Activated CD4-positive, alpha-beta memory T cell treated with anti-CD3 and anti-CD28 coated beads, Interleukin-2, amount 10 ng/mL, durations not matched to agents 7 days and 5 days (primary cell): ENCODE measurements at places on chromosomes 7 and 10.
A peak's percentile ranks its signal among the peaks of the same experiment; 100 is the strongest.

DNA sequence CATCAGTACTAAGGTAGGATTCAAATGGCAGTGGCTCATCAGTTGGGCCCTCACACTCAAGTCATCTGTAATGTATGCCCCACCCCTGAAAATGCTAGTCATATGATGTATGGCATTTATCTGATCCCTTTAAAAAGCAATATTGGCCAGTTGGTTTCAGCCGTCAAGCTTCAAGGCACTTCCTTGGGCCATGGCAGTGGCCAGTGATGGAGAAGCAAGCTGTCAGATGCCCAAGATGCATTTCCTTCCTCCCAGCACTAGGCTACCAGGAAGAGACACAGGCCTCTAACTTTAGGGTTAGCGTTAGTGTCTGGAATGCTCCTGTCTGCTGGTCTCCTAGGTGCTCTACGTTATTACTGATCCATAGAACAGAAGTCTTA, 64.1 kb downstream of the PIK3AP1 start:
- DNase-seq, result no peak

- DNase-seq, result no peak
Measured at GRCh38 chr7:132756484-132756990, 180.3 kb upstream of the PLXNA4 start.

- DNase-seq, result no peak
Measured at GRCh38 chr10:99551616-99552015, 18.9 kb downstream of the NKX2-3 start.

DNA sequence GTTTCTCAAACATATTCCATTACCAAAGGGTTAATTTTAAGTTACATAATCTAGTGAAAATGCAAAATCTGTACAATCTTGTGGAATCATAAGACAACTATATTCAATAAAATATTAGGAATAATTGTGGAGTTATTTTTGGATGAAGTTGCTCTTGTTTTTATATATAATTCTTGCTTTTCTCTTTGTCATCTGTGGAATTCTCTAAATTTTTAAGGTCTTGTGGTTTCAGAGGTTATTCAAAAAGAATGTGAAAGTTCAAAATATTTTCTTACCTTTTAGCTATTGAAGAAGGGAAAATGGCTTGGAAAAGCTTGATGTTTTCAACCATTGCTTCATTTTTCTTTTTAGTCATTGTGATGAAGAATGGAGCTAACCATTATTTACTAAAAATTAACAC, 552.1 kb downstream of the TFEC start:
- no peak for DNase-seq

- no peak for DNase-seq
Measured at GRCh38 chr7:133139801-133140200, 57.9 kb upstream of the CHCHD3 start.

DNA sequence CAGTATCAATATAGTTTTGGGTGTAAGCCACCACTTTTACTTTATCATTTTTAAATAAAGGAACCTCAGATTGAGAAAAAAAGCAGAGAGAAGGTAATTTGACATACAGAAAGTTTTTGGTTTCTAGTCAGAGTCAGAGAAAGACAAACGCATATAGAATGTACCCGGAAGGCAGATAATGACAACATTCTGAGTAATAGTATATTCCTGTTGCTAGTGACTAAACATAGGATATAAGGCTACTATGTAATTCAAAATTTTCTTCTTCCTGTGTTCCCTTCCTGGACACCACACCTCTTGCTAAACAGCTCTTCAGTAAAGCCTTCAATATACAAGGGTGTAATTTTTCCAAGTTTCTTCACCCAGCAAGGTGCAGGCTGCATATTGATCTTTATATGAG, 597.6 kb downstream of the PCDH15 start:
- no peak for DNase-seq

DNA sequence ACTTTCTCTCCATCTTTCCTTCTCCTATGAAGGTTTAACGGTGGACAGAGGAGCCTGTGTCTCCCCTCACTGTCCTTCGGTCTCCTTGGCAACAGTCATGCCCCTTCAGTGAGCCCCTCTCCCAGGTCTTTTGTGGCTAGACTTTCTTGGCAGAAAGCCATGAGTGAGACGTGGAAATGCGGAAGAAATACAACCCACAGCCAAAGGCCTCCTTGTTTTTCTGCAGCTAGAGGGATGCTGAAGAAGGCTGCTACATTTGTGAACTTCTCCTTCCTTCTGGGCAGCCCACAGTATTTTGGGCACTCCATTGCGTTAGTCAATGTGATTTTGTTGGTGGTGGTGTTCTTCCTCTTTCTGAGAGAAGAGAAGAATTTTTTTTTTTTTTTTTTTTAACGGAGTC, 333.7 kb upstream of the PODXL start:
- no peak for DNase-seq

DNA sequence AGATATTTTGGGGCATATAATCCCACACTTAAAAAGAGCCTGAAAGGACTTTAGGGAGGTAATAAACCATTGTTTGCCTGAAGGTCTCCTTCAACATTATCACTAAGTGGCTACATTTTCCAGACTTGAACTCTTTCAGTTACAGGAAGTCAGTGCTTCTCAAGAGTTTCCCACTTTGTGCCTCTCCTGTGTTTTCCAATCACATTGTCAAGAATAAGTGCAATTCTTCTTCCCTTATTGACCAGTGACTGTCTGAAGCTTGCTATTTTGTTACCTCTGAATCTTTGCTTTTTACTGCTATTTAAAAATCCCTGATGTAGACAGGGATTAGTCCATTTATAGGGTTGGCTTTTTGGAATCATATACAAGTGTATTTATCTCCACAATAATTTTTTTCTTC, 346.7 kb upstream of the ANKRD30A start:
- DNase-seq, result no peak

GRCh38 chr7:51060536-51060935, 256.1 kb downstream of the COBL start:
- no peak for DNase-seq

DNA sequence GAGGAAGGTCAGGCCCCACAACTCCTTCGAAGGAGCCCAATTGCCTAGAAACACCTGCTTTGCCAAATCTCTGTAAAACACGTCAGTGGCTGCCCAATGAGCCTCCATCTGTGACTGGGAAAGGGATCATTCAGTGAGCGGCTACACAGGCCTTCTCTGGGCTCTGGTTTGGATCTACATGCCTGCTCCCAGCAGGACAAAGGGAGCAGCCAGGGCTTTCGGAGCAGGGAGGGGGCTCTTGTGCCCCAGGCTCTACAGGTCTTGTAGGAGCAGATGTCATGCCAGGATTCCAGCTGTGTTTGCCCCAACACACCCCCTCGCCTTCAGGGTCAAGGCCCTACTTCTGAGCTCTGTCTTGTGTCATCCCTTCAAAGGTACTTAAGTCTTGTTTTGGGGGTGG, 73.5 kb downstream of the CLEC2L start:
- no peak for DNase-seq

DNA sequence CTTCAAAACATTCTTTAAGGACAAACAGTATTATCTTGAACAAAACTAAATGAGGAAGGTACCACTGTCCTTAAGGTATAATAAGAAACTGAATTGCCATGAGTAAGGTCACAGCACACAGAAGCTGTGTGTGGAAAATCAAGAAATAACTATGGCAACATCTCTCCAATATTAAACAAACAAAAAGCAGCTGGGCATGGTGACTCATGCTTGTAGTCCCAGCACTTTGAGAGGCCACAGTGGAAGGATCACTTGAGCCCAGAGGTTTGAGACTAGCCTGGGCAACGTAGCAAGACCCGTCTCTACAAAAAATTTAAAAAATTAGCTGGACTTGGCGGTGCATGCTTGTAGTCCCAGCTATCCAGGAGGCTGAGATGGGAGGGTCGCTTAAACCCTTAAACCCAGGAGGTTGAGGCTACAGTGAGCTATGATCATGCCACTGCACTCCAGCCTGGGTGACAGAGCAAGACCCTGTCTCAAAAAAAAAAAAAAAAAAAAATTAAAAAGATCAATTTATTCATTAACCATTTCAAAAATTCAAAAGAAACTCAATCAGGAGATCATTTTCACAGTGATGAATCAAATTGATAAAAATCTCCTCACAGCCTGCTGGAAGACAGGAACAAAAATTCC, 195.4 kb downstream of the SKIDA1 start:
- DNase-seq, result no peak

GRCh38 chr10:33414841-33415240, 80.4 kb upstream of the NRP1 start:
- no peak for DNase-seq

DNA sequence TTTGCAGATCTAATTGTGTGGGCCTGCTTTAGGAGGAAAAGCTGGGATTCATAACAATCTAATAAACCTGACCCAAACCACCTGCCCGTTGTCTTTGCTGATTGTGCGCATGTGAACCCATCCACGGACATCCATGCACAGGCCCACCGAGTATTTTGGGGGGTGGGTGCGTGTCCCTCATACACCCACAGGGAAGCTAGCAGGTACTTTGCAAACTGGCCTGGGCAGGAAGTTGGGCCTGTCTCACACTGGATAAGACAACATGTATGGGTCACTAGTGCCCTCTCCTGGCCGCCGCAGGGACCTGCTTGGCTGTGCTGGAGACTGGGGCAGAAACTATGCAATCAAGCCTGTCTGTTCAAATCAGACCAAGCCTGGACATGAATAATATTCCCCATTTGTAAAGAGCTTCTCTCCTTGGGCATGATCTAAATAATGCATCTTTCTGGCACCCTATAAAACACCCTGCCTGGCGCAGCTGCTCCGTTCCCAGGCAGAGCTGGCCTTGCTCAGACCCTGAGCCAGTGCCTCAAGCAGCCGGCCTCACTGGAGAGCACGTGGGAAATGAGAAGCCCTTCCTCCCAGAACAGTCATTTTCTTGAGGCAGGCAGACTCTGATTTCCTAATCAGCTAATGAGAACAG, 15.8 kb downstream of the ECHDC3 start:
- peak; percentile 86 for DNase-seq
